Stimulated activated CD4-positive, alpha-beta T cell treated with anti-CD3 and anti-CD28 coated beads, Interleukin-1b, Interleukin-23, amount 100 ng/mL, for 24 hours (primary cell): ENCODE measurements at places on chromosomes 5 and 9.

- DNase-seq: no peak
Observed at GRCh38 chr9:136046554-136046920, 48.6 kb downstream of the NACC2 start.

DNA sequence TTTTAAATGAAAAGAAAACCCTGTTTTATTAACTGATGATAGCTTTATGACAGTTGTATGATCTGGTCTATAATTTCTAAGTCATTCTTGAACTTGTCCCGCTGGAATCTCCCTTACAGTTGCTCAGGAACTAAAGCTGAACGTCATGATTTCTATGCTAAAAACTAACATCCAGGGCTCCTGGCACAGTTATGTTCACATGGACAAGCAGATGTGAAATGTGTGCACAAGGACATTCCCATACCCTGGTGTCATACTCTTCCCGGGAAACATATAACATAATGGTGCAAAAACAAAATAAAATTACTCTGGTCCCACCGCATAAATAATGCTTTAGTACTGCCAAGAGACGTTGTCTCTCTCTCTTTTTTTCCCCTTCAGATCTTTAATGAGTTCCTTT lies 134.9 kb downstream of the PRDM6 start:
- no peak for DNase-seq

DNA sequence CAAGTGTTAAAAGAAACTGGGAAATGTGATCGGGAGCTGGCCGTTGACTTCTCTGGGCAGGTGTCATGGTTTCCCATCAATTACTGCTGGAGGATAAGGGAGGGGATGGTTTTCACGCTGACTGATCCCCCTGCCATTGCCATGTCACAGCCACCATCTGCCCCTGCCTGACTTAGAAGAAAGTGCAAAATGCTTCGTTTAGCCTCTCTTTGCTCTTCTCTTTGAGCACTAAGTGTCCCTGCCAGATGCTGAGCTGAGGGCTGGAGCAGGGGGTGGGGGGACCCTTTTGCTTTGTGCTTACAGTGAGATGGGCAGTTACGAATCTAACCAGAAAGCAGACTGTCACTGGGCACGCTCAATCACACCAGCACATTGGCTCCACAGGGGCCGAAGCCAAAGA lies 138.4 kb upstream of the ALDH1B1 start:
- no peak for DNase-seq

DNA sequence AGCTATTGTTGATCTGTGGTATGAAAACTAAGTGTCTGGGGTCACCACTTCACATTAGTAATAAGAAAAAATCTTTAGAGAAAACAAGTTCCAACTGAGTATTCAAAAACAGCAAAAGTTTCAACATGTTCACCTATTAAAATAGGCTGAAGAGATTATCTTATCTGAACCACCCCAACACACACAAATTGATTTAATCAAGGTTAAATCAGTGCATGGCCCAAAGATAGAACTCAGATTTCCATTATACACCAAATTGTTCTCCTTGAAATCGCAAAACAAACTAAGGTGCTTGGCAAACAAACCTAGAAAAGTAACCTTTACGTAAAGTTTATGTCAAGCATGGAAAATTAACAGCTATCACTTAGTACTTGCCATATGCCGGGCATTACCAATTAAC lies 61.1 kb downstream of the TMEM161B start:
- DNase-seq: no peak

DNA sequence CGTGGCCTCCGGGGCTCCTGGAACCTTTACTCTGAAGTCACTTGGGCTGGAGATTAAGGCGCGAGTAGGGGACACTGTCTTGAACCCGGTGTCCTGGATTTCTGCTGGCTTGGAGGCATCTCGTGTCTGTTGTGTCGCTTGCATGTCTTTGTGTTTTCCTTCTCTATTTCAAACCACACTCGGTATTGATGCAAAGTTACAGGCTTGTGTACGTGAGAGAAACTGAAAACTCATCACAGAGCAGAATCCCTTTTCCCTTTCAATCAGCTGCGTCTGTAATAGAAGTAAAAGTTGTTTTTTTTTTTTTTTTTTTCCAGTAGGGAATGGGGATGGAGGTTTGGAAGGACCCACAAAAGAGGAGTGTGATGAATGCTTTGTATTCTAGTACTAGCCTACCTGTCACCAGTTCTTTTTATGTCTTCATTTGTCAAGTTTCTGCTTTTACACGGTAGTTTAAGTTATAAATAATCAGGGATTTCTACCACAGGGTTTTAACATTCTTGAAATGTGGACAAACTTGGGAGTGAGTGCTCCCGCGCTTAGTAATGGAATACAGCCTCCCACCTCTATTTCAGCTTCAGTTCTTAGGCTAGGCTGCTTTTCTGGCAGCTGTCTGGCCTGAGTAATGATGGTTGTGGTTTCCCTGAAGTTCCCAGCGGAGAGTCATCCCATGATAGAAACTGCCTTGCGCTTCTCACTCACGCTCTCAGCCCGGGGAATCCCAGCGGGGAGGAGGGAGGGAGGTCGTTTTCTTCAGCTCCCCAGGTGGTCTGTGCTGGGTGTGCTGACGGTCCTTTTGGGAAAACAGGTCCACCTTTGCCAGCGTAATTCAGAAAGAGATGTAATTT lies 763 bp downstream of the TJP2 start:
- DNase-seq: no peak

DNA sequence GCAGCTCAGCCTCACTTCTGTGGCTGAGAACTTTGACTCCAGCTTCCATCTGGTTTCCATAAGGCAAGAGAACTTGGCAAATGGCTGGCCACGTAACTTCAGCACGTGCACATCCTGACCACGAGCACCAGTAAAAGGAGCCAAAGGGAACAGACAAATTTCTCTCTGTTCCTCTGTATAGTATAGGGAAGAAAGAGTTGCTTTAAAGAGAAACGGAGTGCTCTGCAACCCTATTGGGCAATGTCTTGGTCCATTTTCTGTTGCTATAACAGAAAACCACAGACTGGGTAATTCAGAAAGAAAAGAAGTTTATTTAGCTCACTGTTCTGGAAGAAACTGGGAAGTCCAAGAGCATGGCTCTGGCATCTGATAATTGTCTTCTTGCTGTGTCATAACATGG lies 558.7 kb downstream of the ACTL7B start:
- DNase-seq: no peak

DNA sequence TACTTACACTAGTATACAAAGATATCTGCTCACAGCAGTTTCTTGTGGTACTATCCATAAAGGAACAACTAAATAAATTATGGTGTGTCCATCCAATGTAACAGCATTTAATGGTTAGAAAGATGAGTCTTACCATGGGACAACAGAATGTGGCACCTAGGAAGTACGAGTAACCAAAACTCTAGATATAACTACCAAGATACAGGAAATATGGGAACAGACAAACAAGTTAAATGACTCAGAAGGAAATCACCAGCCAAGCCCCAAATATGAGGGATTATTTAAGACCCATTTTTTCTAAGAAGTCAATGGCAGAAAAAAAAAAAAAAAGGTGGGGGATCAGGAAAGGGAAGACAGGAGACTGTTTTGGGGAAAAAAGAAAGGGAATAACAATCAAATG lies 294.8 kb downstream of the PRELID2 start:
- no peak for DNase-seq
